ENCODE measurements at places on chromosomes 4 and X. TPM values are rescaled to one million over a fixed set of nuclear protein-coding genes. Genes with fewer than 3 reads are reported as not detected.

The PYURF gene
- 111 TPM for polyA plus RNA-seq

The CSAG2 gene
- not detected for polyA plus RNA-seq

The UNC5C gene
- 44.7 TPM for polyA plus RNA-seq

The STARD8 gene
- 17.4 TPM for polyA plus RNA-seq

The OPN1MW gene
- polyA plus RNA-seq, result not detected

The PGAM4 gene
- polyA plus RNA-seq, result 0.52 TPM

Data from left kidney (tissue), 8 donors.